Daoy (cell line): ENCODE measurements at places on chromosomes 6 and 20.

GRCh38 chr6:158545043-158545966 lies 14.6 kb upstream of the TMEM181 start:
- no peak for DNase-seq

DNA sequence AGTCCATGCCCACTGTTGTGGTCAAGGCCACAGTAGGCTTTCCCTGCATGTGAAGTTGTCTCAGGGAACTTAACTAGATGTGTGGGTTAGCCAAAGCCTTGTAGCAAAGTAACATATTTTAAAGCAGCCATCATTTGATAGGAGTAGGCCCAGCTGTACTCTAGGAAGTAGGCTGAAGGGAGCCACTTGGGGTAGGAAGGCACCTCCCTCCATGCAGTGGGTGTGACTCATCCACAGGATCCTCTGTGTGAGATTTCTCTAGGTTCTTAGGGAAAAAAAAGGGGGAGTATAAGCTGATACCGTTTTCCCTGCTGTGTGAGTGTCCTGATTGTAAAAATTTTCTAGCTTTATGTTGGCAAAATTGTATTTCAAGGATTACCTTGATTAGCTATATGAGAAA lies 44.7 kb downstream of the VAPB start:
- peak; percentile 69 for DNase-seq

GRCh38 chr6:45500924-45501816 lies 123.4 kb upstream of the SUPT3H start:
- peak; percentile 44 for DNase-seq

DNA sequence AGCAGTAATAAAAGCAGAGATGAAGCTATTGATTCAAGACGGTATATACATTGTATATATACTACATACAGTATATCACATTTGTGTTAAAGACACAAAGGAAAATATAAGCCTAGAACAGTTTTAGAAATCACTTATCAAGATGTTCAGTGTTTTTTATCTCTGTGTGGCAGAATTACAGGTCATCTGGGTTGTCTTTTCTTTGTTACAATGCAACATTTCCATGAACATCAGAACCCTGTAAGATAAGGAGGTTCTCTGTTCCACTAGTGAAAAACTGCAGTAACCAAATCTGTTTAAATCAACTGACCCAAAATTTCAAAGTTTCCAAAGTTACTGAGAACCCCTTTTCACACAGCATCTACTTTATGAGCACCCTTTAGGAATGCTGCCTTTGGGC lies 42.2 kb downstream of the B4GALT5 start:
- DNase-seq: no peak

GRCh38 chr20:50054626-50055511 lies 58.1 kb downstream of the UBE2V1 start:
- DNase-seq: peak; percentile 82
